ENCODE measurements at places on chromosomes 5 and 9.
A peak's percentile ranks its signal among the peaks of the same experiment; 100 is the strongest.

GRCh38 chr5:75405296-75405695 is 68.3 kb downstream of the HMGCR start:
- DNase-seq: no peak

- peak; percentile 22 for DNase-seq
Measured at GRCh38 chr5:473551-474192, 30.7 kb downstream of the EXOC3 start.

GRCh38 chr9:112446080-112446479 is 40.5 kb upstream of the KIAA1958 start:
- DNase-seq: no peak

DNA sequence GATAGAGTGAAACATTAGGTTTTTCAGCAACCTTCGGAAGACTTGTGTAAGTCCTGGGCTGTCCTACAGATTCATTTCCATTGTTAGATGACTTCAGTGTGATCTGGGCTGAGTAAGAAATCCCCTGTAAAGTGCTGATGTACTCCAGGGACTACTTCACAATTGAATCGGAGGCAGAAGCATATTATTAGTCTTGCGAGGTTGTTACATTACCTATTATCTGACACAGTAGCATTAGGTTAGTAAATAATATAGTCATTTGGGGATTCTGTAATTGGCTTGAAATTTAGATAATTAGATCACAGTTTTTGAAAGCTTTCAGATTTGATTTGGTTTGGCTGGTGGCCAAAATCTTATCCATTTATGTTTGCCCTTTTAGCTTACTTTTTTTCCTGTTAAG is 62.4 kb downstream of the DMRT1 start:
- DNase-seq: no peak

DNA sequence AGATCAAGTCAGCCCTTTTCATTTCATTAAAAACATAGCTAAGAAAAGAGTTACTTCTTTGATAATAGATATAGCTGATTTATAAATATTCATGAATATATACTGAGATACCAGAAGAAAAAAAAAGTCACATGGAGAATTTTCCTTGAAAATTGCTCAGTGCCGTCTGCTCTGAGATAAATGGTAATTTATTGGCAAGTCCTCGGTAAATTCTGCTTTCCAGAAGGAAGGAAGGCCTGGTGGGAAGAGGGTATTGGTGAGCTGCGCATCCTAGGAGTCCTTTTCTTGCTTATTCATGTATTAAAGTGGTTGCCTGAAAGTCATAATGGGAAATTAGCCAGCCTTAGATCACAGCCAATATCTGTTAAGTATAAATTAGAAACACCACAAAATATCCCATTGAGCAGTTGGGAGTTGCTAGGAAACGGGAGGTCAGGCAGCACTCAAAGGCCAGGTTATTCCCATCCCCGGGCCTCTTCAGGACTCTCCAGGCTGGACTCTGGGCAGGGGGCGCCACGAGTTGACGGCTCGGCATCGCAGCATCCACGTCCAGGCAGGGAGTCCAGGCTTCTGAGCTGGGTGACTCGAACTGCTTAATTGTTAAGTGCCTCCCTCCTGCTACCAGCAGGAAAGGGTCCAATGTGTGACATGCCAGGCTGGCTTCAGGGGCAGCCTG is 116.7 kb upstream of the RETREG1 start:
- no peak for DNase-seq

GRCh38 chr5:180205916-180206315 is 3.1 kb downstream of the RASGEF1C start:
- no peak for DNase-seq

- no peak for DNase-seq
Measured at GRCh38 chr5:65364907-65365306, 116.8 kb downstream of the ADAMTS6 start.

DNA sequence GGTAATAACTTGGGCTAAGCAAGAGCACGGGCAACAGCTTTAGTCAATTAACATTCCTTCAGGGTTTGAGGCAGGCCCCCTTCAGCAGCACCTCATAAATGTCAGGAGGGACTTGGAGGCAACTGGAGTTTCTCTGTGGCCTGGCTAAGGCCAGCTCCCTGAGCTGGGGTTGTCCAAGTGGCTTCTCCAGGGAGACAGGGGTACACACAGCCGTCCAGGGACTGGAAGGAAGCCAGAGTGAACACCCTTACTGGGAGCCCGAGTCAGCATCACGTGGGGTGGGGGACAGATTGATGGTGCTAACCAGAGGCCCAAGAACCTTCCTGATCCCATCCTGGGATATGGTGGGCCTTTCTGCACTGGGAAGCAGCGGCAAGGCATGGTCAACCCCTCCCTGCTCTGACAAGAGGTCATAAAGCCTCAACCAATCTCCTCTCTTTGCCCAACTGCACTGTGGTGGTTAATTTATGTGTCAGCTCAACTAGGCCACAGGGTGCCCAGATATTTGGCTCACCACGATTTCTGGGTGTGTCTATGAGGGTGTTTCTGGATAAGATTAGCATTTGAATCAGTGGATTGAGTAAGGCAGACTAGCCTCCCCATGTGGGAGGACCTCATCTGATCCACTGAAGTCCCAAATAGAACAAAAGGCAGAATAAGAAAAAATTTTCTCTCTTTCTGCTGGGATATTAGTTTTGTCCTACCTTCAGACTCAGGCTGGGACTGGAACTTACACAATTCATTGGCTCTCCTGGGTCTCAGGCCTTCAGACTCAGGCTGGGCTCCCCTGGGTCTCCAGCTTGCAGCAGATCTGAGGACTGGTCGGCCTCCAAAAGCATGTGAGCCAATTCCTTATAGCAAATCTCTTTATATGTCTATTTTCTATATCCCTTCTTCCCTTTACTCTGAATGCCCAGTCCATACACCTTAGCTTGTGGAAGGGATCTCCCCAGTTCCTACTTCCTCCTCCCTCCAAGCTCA is 127.2 kb upstream of the LARP1 start:
- no peak for DNase-seq

DNA sequence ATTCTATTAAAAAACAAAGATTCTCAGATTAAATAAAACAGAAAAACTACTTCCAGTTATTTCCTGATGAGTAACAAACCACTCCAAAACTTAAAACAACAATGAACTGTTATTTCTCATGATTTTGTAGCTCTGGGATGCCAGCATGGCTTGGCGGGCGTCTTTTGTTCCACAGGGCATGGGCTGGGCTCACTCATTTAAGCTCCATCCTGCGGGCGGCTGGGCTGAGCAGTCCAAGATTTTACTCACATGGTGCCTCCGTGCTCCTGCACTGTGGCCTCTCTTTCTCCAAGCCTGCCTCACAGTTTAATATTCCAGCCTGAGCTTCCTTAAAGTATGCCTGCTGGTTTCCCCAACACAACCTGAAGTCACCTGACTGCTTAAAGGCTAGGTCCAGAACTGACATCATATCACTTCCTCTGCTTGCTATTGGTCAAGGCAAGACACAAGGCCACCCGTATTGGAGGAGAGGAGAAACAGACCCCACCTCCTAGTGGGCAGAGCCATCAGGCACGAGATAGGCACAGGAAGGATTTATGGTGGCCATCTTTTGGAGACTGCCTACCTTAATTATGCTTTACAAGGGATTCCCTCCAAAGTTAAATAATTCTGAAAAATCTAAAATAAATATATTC is 41.6 kb upstream of the ZBTB43 start:
- DNase-seq: no peak

- DNase-seq: no peak
Measured at GRCh38 chr5:65262649-65263059, 219.1 kb downstream of the ADAMTS6 start.

DNA sequence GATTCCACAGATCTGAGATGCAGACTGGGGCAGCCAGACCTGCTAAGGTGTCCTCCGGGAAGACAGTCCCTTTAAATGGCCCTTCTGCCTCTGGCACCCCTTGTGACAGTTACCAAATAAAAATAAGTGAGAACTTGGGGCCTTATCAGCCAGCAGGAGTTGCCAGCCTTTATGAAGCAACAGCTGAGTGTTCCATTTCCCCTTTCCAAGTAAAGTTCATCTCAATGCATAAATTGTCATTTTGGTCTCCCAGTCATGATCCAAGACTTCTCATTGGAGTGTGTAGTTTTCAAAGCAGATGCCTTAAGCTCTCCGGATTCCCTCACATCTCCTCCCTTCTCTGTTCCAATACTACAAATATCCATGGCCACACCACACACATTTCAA is 4.1 kb downstream of the PTCH1 start:
- DNase-seq: no peak

DNA sequence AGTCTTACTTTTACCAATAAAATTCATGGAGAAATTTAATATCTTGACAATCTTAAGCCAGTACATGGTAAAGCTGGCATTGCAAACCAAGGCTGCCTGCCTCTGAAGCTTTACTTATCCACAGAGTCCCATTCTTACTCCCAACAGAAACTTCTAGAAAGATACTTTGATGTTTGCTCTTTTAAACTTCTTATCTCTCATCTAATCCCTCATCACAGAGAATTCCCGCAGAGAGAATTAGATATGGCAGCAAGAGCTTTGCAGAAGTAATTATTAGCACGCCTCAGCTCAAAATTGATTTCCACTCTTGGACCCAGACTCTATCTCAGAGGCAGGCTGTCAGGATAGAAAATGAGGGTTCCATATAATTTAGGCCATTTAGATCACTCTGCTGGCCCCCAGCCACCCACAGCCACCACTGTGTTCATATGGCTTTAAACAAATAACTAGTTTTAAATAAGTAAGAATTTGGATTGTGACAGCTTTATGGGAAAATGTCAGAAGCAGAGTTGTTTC is 37.9 kb upstream of the GAS1 start:
- DNase-seq: no peak

DNA sequence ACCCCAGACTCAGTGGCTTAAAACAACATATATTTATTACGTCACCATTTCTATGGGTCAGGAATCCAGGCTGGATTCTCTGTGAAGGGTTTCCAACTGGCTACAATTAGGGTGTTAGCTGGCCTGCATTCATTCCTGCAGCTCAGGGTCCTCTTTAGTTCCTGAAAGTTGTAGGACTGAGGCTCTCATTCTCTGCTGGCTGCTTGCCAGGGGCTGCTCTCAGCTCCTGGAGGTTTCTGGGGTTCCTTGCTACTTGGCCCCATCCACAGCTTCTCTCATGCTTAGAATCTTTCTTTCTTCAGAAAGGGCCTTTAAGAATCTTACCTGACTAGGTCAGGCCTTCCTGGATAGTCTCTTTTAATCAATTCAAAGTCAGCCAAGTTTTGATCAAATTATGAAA is 424.6 kb downstream of the GADD45G start:
- DNase-seq: no peak

DNA sequence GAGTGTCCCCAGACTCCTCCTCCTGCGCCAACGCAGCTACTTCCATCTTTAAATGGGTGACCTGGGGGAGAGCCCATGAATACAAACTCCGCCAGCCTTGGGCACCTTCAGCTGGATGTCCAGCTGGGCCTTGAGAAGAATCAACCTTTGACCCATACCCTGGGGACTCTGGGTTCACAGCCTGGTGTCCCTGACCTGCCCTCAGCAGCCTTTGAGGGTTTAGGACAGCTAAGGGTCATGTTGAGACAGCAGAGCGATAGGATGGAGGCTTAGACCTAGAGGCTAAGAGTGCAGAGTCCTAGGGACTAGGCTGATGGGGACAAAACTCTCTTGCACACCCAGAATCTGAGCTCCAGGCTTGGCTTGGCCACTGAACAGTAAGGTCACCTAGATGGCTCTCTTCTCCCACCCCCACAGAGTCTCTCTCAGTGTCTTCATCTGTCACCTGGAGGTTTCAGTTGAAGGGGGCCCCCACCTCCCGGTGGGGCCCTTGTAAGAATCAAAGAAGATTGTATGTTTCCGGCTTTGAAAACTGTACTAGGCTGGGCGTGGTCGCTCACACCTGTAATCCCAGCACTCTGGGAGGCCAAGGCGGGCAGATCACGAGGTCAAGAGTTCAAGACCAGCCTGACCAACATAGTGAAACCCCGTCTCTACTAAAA is 6.7 kb upstream of the AQP3 start:
- no peak for DNase-seq

Data from T-helper 2 cell treated with Interferon-gamma antibody and Interleukin-4, amounts not matched to agents 5 μg/mL and 100 μg/mL, for 36 hours (primary cell).